Naive thymus-derived CD8-positive, alpha-beta T cell (primary cell): ENCODE measurements at places on chromosomes 2 and 18.

GRCh38 chr2:83081826-83082690 is 1377.0 kb downstream of the SUCLG1 start:
- no peak for DNase-seq

- no peak for DNase-seq
These were observed 108.7 kb downstream of the ANKRD44 start for GRCh38 chr2:197201874-197202273.

GRCh38 chr2:3625186-3625585 is 30.3 kb downstream of the COLEC11 start:
- DNase-seq, result no peak

DNA sequence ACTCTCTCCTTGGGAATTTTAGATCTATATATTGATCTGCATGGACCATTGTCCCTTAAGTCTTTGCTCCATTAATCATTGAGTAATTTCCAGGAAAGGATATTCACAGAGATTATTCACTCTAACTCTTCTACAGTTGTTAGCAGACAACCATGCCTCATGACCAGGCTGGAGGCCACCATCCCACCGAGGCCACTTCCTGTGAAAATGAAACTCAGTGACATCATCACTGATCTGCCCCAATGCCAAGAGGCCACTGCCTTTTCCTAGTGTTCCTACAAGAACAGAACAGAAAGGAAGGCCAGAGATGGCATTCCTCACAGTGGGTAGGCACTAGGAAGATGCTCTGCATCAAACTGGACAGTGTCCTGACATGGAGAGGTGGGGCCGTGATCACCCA is 161.3 kb downstream of the DTNA start:
- DNase-seq, result no peak

DNA sequence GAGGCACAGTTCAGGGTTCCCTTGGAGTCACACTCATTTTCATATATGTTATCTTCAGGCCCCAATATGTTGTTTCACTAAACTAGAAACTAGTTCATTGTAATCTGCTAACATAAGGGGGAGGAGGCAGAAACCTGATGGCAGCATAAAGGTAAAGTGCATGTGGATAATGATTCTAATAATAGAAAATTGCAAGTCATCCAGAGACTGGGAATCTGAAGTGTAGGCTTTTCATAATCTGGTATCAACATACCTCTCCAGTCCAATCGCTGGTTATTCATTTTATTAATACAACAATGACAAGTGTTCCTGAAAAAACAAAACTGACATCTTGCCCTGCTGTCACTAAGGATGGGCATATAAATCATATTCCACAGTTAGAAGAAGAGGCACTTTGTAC is 326.3 kb upstream of the ZNF804A start:
- DNase-seq, result no peak

GRCh38 chr2:190974629-190975361 is 39.2 kb downstream of the STAT1 start:
- no peak for DNase-seq

- DNase-seq, result no peak
These were observed 42.5 kb downstream of the TRIB2 start for GRCh38 chr2:12759248-12759647.

DNA sequence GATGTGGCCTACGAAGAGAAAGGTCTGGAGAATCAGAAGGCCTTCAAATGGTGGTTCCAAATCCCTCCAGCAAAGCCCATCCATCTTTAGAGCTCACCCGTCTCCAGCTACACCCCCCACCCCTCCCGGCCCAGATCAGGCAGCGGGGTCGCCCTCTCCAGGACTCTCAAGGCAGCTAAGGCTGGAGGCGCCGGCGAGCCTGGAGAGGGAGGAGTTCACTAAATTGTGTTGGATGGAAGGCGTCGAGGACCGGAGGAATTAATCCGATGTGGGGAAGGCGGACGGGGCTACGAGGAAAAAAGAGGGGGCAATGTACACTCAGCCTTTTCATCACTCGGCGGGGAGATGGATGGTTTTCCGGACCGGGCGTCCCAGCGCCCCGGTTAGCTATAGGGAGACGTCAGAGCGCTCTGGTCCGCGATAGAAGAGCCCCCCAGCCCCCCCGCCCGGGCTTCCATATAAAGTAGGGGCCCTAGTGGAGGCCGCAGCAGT is at the start of gene GRP:
Gene GRP, plus strand, starts transcription at position 487 of the 492 bp plus-strand sequence. CDS start 108 bp downstream, outside the sequence.
- DNase-seq, result no peak

- DNase-seq, result no peak
These were observed 163.3 kb downstream of the SLC39A10 start for GRCh38 chr2:195820373-195820772.

DNA sequence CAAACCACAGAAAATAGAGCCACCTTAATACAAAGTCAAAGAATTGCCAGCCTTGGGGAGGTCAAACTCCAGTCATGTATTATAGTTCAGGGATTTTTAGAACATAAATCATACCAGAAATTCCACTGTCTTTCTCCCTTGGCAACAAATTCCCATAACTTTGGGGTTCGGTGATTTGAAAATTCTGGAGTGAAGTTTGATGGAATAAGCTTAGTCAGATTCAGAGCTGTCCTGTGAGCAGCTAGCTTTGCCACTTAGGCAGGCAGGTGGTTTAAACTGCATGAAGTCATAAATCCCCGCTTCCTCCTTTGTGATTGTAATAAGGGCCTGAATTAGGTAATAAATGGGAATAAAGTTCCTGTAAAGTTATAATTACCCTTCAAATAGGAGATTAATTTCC is 457.0 kb upstream of the HNMT start:
- DNase-seq, result no peak

- DNase-seq, result no peak
These were observed 156.2 kb downstream of the SH3RF3 start for GRCh38 chr2:109285244-109285651.

GRCh38 chr2:240435948-240436682 is 652 bp downstream of the GPC1 start:
- DNase-seq, result no peak

DNA sequence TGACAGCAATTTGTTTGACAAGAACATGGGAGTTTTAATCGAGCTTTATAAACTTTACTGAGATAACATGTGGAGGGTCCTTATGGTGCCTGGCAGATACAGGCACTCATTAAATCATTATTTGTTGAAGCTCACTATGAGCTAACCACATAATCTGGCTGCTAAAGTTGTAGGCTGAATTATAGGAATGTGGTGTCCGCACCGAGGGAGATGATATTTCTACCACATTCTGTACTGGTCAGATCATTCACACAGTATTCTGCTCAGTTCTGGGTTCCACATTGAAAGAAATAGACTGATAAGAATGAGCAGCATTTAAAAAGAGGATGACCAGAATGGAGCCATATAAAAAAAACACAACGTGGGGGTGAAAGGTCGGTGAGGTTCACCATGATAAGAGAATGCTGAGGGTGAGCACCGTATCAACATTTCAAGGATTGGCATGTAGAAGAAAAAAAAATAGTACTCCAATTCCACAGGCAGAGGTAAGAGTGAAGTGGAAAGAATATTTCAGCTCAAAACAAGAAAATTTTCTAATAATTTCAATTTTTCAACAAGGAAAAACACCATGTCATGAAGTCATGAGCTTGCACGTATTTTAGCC is 54.4 kb downstream of the TMEFF2 start:
- no peak for DNase-seq

DNA sequence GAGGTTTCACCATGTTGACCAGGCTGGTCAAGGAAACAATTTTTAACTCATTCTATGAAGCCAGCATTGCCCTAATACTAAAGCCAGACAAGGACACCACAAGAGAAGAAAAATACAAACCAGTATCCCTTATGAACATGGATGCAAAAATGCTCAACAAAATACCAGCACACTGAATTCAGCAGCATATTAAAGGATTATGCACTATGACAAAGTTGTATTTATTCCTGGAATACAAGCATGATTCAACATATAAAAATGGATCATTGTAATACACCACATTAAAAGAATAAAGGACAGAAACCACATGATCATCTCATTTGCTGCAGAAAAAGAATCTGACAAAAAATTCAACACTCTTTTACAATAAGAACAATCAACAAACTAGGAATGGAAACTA is 138.7 kb downstream of the RAB3GAP1 start:
- no peak for DNase-seq

- no peak for DNase-seq
These were observed 5.4 kb downstream of the RND3 start for GRCh38 chr2:150482111-150482510.

DNA sequence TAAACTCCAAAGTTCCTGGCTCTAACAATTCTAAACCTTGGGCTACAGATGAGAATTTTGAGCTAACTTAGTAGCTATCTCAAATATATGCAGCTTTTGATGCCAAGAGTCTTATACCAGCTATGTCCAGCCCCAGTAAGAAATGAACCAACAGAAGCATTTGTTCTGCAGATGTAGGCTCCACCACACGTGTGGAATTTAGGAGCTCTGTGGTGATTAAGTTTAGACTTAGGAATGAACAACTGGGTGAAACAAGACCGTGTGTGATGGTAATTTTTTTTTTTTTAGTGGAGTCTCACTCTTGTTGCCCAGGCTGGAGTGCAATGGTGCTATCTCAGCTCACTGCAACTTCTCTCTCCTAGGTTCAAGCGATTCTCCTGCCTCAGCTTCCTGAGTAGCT is 179.7 kb downstream of the ANKRD30B start:
- no peak for DNase-seq

DNA sequence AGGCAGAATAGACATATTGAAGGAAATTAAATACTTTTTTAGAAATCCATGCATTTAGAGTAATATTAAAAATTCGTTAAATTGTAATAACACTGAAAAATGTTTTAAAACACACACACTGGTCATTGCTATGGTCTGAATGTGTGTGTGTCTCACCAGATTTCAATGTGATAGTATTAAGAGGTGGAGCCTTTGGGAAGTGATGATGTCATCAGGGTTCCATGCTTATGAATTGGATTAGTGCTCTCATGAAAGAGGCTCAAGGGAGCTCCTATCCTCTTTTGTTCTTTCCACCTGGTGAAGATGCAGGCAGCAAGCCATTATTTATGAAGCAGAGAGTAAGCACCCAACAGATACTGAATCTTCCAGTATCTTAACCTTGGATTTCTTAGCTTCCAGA is 441.8 kb downstream of the CDH2 start:
- no peak for DNase-seq

- DNase-seq, result no peak
These were observed 10.5 kb upstream of the FAM124B start for GRCh38 chr2:224412141-224413015.

DNA sequence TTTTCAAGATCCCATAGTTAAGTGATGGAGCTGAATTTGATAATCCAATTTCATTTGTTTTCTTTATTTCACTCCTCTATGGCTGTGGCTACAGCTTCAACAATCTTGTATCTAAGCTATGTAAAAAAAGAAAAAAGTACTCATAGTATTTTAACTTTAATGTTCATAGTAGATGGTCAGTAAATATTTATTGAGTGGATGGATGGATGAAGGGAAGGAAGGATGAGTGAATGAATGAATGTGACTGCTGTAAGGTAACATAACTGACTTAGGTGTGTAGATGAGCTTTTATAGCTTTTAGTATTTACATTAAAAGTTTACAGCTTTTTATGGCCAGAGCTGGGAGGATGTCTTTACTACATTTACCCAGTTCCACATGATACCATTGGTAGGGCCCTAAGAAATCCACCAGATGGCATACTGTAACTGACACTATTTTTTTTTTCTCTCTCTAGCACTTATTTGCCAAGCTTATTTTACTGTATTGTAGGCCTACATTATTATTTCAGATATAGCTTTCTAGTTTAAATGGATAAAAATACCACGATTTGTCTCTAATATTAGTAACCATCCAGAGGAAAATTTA is 13.4 kb upstream of the HRH4 start:
- no peak for DNase-seq

DNA sequence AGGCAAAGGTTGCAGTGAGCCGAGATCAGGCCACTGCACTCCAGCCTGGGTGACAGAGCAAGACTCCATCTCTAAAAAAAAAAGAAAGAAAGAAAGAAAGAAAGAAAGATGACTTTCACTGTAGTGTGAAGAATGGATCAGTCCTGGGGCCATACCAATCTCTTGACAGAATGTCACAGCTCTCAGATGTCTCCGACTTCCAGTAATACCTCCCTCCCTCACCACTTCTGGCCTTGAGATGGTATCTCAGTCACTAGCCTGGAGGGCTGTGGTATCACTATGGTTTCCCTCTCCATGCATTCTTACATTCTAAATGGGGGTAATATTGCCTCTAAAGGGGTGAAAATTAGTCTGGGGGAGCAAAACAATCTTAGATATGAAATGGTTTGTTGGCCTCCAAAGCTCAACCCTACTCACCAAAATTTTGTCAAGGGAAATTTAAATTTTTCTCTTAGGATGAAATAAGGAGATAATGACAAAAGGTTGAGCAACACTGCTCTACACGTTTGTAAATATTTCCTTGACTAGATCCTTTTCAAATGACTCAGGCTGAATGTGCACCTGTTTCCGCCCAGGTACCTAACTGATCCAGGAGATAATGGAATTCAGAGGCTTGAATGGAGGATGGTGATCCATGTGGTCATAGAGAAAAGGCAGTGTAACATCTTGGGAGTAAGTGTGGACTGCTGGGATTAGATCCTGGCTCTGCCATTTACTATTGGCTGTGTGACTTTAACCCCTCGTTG is 19.9 kb upstream of the SPRED2 start:
- no peak for DNase-seq

DNA sequence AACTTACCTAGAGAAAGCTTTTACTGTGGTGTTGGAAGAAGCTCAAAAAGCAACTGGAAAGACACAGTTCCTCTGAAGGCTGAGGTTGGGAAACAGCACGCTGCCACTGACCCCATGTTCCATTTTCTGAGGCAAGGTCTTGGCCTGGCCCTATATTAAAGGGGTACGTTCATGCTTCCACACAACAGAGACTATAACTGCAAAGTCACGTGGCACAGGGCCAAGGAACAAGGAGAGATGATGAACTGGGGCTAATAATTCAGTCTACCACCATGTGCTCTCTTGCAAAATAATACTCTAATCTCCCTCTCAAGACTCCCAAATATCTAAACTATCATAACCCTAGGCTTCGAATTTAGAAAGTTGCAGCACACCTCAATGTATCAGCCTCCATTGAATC is 381.6 kb downstream of the DSEL start:
- no peak for DNase-seq

DNA sequence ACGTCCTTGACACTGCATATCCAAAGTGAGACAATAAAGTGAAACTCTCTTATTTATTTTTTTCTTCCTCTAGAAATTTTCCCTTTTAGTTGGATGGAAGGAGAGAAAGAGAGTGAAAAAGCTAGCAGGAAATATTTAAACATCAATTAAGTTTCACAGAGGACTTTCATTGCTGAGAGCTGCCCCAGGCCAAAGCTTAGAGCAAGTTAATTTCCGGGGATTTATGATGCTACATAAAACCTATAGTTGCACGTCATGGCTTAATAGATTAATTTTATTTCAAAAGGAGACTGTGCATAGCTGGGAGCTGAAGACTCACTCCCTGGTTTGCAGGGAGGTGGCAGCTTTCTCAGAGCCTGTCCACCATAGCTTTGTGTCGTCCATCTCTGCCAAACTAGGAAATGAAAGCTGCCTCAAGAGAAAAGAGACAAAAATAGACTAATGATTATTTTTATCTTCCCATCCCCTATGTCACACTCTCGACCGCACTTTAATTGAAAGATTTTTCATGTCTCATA is 323.3 kb upstream of the RAB6C start:
- no peak for DNase-seq

GRCh38 chr2:12486205-12487118 is 230.3 kb upstream of the TRIB2 start:
- no peak for DNase-seq
